ENCODE measurements at places on chromosomes 2 and 18.

GRCh38 chr2:21658907-21659477 is 535.2 kb downstream of the TDRD15 start:
- no peak for DNase-seq

- DNase-seq: no peak
Measured at GRCh38 chr2:186617771-186618170, 27.9 kb downstream of the ITGAV start.

DNA sequence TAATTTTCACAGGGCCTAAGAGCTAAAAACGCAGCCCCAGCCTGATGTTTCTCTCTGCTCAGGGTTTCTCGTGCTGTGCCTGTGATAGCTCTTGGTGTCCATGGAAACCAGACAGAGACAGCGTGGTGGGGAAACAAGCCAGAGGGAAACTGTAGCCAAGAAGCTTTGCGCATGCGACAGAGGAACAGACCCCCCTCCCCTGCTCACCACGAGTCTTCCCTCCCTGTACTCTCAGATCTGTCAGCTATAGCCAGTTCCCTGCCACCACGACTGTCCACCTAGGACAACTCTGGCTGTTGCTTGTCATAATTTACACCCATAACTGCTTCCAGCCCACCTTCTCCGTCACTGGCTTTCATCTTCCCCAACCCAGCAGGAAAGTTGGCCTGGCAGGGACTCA is 13.2 kb upstream of the DNAJC27 start:
- no peak for DNase-seq

- no peak for DNase-seq
Measured at GRCh38 chr2:121626777-121627524, 22.3 kb downstream of the CLASP1 start.

DNA sequence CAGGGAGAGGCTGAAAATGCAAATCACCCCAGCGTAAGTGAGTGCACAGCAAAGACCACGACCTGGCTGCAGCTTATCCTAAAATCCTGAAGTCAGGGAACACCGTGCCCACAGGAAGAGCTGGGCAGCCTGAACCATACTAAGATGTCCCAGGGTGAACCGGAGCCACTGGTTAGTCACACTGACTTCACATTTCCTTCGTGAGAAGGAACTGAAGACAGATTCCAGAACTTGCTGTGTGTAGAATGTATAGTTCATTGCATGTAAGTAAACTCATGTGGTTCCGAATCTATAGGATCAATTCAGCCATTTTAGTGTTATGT is 84.6 kb upstream of the NDUFV2 start:
- DNase-seq: no peak

DNA sequence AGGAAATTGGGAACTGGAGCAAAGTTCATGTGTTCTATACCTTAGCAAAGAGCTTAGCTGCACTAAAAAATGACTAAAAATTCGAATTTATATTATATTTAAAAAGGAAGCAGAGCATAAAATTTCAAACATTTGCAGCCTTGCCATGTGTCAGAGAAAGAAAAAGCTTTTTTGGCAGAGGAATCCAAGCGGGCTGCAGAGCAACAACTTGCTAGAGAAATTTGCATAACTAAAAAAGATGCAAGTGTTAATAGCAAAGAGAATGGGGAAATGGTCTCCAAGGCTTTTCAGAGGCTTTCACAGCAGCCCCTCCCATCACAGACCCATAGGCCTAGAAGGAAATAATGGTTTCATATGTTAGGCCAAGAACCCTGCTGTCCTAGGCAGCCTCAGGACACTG is 1315.9 kb downstream of the DSC3 start:
- no peak for DNase-seq

DNA sequence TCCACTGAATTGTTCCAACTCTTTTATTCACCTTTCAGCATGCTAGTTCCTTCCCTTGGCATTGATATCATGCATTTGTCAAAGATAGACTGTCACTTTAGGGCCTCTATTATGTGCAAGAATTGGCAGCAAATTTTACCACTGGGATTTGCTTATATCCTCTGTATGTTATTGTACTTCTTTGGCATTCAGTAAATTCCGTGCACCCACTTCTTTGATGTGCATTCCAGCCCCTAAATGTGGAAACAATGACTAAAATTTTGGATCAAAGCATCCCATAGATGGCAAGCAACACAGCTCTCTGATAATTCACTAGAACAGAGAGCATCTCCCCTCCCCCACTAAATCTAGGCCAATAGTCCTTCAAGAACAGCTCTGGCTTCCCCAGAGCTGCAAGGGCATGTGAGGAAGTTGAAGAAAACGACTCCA is 399.0 kb upstream of the HNRNPA3 start:
- peak; percentile 97 for DNase-seq
